Smooth muscle cell of the pulmonary artery (primary cell): ENCODE measurements at places on chromosomes 7 and 10. TPM values are rescaled to one million over a fixed set of nuclear protein-coding genes. Genes with fewer than 3 reads are reported as not detected.

DNAJC12 gene
- 1.3 and 4.8 TPM in 2 replicates for total RNA-seq

MMP21 gene
- total RNA-seq = 0.13 TPM in 1 of 2 replicates, not detected in the other

GCK gene
- total RNA-seq = 1.0 and 1.4 TPM in 2 replicates

ETV1 gene
- total RNA-seq = 22.8 and 33.4 TPM in 2 replicates

PPRC1 gene
- 13.3 and 20.9 TPM in 2 replicates for total RNA-seq

LRMDA gene
- 1.0 and 2.5 TPM in 2 replicates for total RNA-seq

ABHD11 gene
- total RNA-seq = 6.5 and 7.5 TPM in 2 replicates

CYP3A7 gene
- total RNA-seq = not detected in 2 replicates

IRF5 gene
- total RNA-seq = 0.13 TPM in 2 replicates

BHLHA15 gene
- 0.26 and 1.4 TPM in 2 replicates for total RNA-seq

GCC1 gene
- total RNA-seq = 21.7 and 22.9 TPM in 2 replicates

BET1 gene
- total RNA-seq = 23.6 and 35.2 TPM in 2 replicates

AKR1B1 gene
- 46.7 and 87.0 TPM in 2 replicates for total RNA-seq

FBXO24 gene
- total RNA-seq = 0.13 and 0.20 TPM in 2 replicates

PIK3CG gene
- 0.03 and 0.07 TPM in 2 replicates for total RNA-seq

MPLKIP gene
- 15.3 and 18.8 TPM in 2 replicates for total RNA-seq

GARIN1A gene
- total RNA-seq = 1.3 and 1.4 TPM in 2 replicates

CDHR3 gene
- 3.1 and 9.2 TPM in 2 replicates for total RNA-seq

LRRC72 gene
- not detected in 2 replicates for total RNA-seq

SLC26A4 gene
- total RNA-seq = 0.56 and 1.2 TPM in 2 replicates

TMEM176B gene
- total RNA-seq = not detected in 2 replicates

SYCE1 gene
- total RNA-seq = 0.07 TPM in 1 of 2 replicates, not detected in the other

SPACDR gene
- 0.65 and 0.96 TPM in 2 replicates for total RNA-seq

HIBADH gene
- 53.9 and 61.1 TPM in 2 replicates for total RNA-seq

PDCD11 gene
- total RNA-seq = 28.0 and 47.1 TPM in 2 replicates

IMMP2L gene
- total RNA-seq = 14.7 and 17.1 TPM in 2 replicates

SPDYE2 gene
- not detected in 2 replicates for total RNA-seq

TMEM213 gene
- total RNA-seq = not detected in 2 replicates

MKX gene
- 0.13 TPM in 1 of 2 replicates, not detected in the other for total RNA-seq

PARP12 gene
- 18.6 and 19.4 TPM in 2 replicates for total RNA-seq
